ENCODE measurements at places on chromosomes 7 and 10. TPM values are rescaled to one million over a fixed set of nuclear protein-coding genes. Genes with fewer than 3 reads are reported as not detected.

Gene OPALIN
- not detected for total RNA-seq

Gene CRPPA
- 3.2 TPM for total RNA-seq

DNA sequence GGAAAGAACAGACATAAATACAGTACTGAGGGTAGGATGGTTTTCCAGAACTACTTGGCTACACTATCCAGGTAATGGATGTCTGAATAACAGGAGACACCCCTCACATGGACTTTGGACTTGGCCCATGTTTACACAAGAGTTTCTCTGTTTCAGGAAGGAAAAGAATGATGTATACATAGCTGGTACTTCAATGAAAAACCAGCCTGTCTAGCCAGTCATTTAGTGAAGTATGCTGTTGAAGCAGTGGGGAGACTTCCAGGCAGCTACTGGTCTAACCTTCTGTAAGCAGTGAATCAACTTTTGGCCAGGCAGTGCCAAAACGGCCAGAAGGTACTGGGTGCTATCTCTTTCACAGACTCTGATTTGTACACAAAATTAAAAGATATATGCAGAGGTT, 135.0 kb downstream of the MBL2 start:
- DNase-seq, result no peak

DNA sequence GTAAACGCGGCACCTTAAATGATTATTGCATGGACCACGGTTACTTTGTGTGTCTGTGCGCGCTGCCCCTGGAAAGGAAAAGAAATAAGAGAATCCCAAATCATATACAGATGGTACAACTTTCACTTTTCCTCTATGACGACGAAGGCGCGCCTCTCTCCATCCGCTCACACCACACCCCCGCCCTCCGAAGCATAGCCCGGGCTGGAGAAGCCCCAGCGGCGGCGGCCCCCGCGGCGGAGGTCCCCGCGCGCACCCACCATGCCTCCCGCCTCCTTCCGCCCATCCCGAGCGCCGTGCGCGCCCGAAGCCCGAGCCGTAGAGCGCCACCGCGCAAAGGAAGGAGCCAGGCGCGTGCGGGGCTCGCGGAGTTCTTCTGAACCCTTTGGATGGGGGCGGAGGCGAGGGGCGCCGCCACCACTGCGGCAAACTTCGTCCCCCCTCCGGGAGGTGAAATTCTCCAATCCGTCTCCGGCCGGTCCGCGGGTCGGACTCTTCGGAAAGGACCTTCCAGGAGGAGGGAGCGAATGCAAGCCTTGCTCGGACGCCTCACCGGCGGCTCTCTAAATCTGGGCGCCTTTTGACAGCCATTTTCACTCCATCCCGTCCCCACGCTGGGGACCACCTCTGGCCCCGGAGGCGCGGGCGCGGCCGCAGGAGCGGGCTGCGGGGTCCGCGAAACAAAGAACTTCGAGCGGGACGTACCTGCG, 588 bp downstream of the GLI3 start:
- DNase-seq, result peak; percentile 58
